AG04450 (cell line): ENCODE measurements at places on chromosomes 7 and 10.

- no peak for DNase-seq
These were observed 47.0 kb upstream of the RPA3 start for GRCh38 chr7:7765422-7765821.

- no peak for DNase-seq
These were observed 102.9 kb downstream of the PFKFB3 start for GRCh38 chr10:6305401-6306321.

DNA sequence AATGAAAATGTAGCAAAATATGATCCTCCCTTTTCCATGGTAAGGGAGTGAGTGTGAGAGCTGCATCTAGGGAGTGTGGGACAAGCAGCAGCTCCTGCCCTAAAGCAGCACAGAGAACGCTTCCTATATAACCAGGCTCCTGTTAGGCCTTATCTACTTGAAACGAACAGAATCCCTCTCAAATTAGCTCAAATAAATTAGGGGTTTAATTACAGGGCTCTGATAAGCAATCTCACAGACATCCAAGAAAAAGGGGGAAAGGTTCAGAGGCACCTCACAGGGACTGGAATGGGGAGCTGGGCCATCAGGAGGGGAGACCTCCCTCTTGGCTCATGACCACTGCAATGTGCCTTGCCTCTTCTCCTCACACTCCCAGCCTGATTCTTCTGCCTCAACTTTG, 57.9 kb downstream of the PLPP4 start:
- DNase-seq, result no peak

- no peak for DNase-seq
These were observed 21.6 kb downstream of the GPR26 start for GRCh38 chr10:123687758-123688157.

DNA sequence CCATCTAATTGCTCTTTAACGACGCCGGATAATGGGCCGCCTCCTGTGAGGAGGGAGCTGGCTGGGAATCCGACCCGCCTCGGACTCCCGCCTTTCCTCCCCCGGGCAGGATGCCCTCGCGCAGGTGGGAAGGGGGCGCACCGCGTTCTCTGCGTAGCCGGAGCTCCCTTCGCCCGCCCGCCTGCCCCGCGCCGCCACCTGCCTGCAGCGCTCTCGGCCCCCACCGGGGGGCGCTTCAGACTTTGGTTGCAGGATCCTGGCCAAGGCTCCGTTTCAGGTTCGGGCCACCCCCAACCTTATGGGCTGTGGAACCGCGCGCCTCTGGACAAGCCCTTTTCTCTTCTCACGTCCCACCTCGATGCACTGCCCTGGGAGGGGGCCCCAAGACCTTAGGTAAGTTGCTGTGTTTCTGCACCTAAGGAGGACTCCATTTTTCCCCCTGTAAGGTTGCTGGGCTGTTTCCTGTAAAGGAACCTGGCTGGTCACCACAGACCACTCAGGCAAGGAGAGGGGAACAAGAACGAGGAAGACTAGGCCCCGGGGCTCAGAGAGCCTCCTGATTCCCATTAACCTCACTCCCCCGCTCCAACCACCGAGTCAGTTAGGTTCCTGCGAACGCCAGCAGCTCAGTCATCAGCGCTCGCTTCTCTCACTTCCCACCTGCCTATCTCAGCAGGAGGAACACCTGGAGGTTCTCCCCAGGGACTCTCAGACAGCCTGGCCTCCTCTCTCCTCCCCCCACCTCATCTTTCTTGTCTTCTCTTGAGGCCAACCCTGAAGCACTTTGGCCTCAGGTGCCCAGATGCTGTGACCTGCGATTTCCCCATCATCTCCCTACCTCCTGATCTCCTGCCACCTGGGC, 11.3 kb upstream of the KAZALD1 start:
- no peak for DNase-seq

GRCh38 chr10:68578974-68579373, 18.8 kb downstream of the TET1 start:
- DNase-seq, result no peak

DNA sequence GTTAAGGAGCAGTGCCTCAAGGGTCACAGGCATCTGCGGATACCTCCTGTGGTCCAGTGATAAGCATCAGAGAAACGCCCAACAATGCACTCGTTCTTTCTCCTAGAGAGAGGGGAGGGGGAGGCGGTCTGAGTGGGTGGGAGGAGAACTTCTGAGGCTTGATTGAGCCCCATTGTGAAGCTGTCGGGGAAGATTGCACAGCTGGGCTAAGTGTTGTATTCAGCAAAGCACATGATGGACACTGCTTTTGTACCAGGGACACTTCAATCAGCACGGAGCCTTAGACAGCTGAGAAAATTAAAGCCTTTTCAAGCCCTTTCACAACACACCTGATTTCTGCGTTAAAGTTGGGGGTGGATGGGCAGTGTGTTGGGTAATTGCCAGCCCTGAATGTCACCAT, 230.3 kb upstream of the GHITM start:
- DNase-seq, result no peak

DNA sequence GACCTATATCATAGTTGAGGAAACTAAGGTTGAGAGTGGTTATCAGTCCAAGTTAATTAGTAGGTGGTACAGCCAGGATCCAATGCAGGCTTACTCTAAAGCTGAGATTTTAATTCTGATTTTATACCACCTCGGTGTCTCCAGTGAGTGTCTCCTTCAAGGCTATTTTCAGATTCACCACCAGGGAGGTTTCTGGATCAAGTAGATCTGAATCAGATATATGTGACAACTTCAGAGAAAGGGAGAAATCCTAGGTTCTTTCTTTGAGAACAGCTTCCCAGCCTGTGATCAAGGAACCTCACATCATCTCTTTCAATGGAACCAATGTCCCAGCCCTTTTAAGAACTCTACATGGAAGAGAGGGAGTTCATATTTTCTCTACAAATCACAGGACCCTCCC, 429.2 kb downstream of the SORCS3 start:
- DNase-seq, result no peak

- DNase-seq, result no peak
These were observed 250.3 kb downstream of the GPR37 start for GRCh38 chr7:124515106-124515830.

DNA sequence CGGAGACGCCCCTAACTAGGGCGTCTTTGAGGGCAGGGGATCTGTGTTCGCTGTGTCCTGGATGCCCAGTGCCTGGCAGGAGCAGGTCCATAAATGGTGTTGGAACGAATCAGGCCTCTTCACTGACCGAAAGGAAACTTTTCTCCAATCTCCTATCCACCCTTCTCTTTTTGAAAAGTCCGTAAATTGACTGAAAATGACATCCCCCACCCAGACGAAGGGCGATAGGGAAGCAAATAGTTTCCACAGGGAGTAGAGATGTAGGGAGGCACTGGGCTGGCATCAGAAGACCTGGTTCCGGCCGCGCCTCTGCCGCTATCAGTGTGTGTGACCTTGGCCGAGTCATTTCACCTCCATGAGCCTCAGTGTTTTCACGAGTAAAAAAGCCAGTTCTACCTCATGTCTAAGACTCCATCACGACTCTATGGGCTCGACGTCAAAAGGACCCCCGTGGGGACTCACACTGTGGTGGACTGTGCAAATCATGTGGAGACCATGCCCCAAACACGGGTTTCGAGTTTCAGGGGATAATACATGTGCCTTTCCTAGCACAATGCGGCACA, 497 bp upstream of the RAB11FIP2 start:
- no peak for DNase-seq

- DNase-seq, result no peak
These were observed 72.1 kb downstream of the EEPD1 start for GRCh38 chr7:36224934-36225858.

- no peak for DNase-seq
These were observed 80.8 kb upstream of the PCBD1 start for GRCh38 chr10:70969188-70969587.

DNA sequence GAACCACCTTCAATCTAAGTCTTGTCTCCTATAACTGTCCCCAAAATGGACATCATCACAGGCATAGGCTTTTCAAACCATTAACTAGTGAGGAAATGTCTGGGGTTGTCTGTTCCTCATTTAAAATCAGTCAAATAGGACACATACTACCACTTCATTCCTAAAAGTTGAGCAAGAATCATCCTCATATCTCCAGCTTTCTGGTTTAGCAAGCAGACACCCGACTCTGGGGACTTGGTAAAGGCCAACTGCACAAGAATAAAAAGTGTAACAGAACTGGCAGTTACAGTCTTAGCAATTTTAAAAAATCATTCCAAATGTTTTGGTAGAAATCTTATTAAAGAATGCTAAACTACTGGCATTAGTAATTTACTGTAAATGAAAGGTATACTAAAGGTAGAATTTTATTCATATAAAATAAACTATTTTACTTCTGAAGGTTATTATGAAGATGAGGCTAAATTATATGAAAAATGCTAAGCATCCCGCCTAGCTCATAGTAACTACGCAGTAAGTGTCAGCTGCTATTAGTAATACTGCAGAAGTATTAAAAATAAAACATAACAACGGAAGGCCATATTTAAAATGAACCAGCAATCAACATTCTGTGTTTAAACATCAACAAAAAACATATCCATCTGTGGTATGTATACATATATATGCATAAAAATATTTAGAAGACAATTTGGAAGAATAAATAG, 60.8 kb downstream of the ZNF438 start:
- DNase-seq, result no peak

GRCh38 chr10:103911021-103911459, 6.9 kb downstream of the STN1 start:
- DNase-seq, result no peak

GRCh38 chr10:784403-785088, 95.1 kb upstream of the DIP2C start:
- peak; percentile 42 for DNase-seq

DNA sequence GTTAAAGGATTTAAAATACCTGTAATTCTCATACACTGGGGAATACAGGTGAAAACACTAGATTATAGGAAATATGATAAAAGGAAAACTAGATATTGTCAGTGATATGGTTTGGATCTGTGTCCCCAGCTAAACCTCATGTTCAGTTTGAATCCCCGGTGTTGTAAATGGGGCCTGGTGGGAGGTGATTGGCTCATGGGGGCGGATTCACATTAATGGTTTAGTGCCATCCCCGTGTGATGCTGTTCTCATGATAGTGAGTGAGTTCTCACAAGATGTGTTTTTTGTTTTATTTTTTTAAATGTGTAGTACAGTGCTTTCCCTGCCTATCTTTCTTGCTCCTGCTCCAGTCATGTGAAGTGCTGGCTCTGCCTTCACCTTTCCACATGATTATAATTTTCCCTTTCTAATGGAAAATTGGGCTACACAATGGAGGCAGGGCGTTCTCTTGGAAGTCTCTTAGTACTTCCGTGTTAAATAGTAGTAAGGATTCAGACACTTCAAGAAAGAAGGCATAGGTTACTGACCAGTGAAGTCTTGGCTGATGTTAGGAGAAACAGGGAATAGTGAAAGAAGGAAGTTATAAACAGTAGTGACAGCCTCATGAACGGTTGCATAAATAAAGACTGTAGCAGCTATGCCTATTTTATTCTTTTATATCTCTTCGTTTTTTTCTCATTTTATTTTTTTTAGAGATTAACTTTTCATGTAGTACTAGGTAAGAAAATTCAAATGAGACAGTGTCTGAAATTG, 386.4 kb downstream of the SUGCT start:
- no peak for DNase-seq

GRCh38 chr7:151101621-151102396, 15.5 kb downstream of the AGAP3 start:
- DNase-seq, result no peak

DNA sequence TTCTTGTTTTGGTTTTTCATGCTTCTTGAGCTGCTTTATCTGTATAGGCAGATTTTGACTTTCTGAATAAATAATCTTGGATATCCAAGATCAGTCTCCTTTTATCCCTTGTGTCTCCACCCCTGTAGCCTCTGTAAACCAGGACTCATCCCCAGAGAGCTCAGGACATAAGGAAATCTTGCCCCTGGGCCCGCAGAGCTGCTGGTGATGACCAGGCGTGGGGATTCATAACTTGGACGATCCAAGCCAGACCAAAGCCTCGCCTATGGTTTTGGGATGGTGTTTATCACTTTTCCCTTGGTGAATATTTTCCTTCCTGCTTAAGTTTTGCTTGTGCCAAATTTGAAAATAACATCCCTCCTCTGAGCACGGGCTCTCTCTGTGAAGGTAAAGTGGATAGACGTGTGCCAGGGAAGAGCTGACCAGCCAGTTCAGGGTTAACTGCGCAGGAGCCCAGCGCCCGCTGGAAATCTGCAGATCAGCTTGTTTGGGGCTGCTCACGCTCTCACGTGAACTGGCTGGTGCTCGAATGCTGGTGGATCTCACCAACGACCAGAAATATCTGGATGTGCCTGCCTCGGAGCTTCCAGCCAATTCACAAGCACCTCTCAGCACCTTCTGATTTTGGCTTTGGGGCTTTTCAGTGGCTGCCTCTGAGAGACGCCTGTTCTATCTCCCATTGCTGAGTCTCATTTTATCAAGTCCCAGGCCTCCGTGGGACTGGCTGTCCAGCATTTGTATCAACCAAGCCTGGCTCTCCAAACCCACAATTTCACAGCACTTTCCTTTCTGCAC, 132.1 kb upstream of the BTBD16 start:
- DNase-seq, result no peak

- no peak for DNase-seq
These were observed 2.7 kb downstream of the PROSER2 start for GRCh38 chr10:11825796-11826414.

- no peak for DNase-seq
These were observed 104.9 kb downstream of the CDK6 start for GRCh38 chr7:92731335-92732063.

- no peak for DNase-seq
These were observed 288.9 kb upstream of the SEMA3C start for GRCh38 chr7:81207801-81208200.
